ENCODE measurements at places on chromosomes 3 and 15.

DNA sequence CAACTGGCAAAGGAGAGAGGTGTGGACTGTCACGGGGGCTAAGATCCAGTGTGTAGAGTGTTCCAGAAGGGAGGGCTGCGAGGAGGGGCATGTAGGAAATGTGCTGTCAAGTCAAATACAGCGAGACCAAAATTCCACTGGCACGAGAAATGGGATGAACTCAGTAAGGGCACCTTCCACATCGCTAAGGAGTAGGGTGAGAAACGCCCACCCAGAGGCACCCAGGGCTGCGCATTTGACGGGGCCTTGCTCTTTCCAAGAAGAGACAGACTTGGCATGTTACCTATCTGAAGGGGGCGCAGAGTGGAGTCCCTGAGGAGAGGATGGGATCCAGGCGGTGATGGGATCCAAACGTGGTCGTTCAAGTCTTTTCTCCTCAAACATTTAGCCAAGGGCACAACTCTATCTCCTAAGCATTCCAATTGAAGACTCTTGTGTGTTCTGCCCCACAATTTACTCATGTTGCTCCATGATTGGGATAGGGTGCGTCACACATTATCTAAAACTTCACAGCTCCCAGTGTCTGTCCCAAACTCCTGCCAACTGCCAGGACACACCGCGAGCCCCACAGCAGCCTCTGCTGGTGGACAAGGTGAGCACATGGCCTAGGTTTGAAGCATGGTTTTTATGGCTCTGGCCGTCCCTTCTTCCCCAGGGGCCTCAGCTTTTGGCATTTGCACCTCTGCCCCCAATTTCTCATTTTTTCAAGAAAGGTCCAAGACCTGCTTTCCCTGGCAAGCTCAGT is 7.6 kb downstream of the SELENOS start:
- DNase-seq, result no peak

GRCh38 chr3:118213892-118214291 is 820.8 kb downstream of the IGSF11 start:
- no peak for DNase-seq

DNA sequence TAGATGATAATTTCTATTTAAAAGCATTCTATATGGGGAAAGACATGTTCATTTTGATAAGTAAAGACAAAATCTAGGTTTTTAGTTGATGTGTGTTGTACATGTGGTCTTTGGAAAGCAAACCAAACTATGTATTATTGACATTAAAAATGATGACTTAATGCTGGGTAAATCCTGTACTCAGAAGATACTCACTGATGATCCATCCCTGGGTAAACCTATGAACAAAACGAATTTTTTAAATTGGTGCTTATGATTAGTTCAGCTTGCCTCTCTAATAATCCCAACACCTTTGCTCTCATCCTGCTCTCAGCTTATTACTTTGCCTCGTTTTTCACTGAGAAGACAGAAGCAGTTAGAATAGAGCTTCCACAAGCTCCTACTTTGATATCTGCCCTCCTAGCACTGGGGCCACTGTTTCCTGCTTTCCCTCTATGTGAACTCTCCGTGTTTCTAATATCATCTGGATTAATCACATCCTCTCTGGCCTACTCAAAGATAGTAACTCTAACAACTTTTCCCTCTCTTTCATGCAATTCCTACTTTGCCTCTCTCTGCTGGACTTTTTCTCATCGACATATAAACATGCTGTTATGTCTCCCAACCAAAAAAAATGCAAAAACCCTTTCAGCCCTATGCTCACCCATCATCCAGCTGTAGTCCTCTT is 29.3 kb downstream of the RARRES1 start:
- no peak for DNase-seq

DNA sequence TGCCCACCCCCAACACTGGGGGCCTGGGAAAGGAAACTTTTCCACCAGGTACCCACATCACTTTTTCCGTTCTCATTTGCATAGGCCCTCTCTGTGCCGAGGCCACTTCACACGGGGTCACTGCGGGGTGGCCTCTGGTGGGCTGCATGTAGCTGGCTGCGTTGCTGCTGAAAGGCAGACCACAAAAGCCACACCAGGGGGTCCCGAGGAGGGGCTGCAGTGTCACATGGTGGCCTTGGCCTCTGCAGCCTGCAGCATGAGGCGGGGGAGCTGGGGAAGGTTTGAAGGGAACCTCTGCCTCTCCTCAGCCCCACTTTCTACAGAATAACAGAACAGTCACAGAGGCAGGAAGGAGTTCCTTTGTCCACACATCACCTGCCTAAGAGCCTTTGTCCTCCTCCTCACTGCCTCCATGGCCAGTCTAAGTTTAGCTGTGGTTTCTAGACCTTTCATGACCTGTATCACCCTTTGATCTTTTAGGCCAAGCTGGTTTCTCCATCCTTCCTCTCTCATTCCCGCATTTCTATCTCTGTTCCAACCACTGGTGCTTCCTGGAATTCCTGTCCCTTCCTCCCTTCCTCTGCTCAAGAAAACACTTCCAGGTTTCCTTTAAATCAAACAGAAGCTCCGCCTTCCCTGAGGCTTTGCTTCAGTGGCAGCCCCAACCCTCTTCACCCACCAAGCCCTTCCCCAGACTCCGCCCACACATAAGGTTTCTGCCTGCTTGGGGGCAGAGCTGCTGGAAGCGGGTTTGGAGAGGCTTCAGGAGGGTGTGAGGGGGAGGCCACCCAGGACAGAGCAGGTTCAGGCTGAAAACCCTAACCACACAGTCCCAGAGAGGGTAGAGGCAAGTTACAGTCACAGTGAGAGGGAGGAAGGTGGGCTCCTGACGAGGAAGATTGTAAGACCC is 150.7 kb upstream of the TLE3 start:
- DNase-seq, result no peak

DNA sequence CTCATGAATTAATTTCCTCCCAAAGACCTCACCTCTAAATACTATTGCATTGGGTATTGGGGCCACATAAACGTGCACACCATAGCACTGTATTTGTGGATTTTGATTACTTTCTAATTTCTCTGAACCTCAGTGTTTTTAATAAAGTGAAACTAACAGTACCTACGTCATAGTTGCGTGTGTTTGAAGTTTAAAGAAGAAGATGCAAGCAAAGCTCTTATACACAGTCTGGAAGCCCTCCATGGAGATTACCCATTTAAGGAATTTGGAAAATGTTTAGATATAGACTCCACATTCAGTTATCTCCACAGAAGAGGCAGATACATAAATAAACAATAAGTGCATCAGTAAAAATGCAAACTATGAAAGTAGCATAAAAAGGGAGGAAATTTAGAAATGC is 581.1 kb upstream of the GBE1 start:
- no peak for DNase-seq

- DNase-seq, result no peak
Observed at GRCh38 chr3:178456621-178457285, 79.5 kb upstream of the KCNMB2 start.

DNA sequence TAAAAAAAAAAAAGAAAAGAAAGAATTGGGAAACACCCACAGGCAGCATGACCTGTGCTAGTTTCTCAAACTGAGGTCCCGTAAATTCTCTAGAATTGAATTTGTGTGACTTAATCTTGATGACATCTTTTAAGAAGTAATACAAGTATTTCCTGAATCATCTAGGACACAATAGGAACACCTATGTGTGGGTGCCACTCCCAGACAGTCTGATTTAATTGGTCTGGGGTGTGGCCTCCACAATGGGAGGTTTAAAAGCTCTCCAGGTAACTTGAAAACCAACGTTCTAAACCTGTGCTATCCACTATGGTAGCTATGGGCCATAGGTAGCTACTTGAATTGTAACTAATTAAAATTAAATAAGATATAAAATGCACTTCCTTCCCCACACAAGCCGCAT is 28.1 kb downstream of the CFAP92 start:
- no peak for DNase-seq

DNA sequence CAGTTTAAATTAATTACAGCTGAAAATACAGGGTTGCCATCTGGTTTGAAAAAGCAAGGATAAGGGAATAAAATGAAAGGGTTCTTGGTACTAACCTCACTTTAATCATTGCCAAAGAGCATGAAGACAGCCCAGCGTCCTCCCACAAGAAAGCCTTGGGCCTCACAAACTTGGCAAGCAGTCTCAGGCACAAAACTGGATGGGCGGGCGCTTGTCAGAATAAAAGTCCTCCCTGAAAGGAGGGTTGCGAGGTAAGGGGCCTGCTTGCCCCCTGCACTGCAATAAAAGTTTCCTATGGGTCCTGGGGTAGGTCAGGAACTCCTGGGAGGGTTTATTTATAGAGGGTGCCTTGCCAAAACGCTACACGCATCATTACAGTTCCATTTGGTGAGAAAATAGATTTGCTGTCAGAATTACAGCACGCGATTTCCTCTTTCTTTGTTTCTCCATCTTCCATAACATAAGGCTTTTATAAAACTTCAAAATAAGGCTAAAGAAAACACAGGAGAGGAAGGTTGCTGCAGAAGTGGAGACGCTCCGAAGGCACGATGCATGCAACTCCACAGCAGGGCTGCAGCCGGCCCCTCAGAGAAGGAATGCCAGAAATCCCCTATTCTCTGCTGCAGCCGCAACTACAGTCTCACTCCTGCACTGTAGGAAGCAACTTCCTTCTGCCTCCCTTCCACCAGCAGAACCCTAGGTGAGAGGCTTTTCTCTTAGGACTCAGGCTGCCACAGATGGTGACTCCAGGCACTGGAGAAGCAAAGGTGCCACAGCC is 61.3 kb downstream of the VGLL4 start:
- no peak for DNase-seq

DNA sequence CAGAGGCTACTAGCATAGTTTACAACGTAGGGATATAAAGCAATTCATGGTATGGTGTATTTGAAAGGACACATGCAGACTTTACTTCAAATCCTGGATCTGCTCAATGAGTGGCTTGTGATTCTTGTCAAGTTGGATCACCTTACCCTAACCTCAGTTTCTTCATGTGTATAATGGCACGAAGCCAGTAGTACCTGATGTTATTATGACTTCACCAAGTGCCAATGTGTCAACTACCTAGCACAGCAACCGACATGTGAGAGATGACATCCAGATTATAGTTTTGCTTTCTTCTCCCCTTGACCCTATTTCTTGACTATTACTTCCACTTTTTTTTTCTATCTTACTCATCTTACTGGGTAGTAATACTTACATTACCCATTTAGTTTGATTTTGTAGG is 304.5 kb downstream of the RBMS3 start:
- no peak for DNase-seq

DNA sequence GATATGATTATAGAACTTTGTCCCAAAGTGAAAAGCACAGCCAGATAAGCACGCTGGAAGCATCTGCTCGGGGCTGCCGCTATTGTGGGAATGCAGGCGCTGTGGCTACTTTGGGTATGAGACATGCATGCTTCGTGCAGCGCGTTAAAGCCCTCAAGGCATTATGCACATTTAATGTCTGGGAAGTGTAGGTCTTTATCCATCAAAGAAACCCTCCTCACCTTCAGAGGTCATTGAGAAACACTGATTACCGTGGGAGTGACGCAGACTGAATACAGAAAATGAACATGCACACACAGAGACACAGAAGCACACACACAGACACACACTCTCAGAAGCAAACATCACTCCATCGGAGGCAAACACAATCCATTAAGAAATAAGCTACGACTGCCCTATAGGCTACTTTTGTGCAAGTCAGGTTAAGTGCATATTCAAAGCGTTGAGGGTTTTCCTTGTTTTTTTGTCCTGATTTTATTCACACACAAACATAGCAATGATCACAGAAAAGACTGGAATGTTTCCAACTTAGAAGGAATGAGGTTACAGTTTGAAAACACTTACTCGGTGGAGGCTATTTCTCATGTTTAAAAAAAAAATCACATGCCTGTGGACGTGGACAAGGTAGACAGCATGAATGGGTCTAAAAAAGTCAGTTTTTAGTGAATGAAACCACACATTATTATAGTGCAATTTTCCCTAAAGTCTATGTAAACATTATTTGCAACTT is 68.5 kb downstream of the PLCH1 start:
- DNase-seq, result no peak
